Renal cortical epithelial cell (primary cell): ENCODE measurements at places on chromosomes 6 and 20.
A peak's percentile ranks its signal among the peaks of the same experiment; 100 is the strongest.

DNA sequence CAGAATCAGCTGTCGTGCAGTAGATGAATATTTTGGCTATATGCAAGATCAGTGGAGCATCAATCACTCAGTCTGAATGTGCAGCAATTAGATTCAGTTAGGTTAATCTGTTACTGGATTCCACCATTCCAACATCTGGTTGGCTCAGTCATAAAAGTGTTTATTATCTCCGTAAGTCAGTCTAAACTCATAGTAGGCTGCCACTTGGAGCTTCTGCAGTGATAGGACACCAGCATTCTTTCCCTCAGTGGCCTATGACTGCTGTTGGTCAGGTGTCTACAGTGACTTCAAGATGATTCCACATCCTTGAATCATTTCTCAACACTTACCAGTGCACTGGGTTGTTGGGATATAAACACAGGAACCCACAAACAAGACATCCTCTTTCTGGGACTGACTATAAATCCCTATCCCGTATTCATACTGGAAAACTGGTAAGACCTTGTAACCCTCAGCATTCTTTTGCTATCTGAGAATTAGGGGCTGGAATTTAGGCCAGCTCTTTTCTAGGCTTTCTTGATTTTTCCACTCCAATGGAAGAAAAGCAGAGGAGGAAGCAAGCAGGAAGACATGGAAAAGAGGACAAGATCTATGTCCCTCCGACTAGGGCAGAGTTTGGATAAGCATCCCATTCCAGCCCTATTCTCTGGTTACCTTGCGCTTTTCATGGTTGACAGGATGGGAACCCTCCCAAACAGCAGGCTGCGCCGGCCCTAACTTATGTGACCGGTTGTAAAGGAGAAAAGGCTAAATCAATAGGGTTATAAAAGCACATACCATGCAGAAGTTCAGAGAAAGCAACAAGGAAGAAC is 919.6 kb downstream of the KIF16B start:
- no peak for DNase-seq

GRCh38 chr6:52505726-52506409 is 71.0 kb downstream of the TRAM2 start:
- DNase-seq, result no peak

DNA sequence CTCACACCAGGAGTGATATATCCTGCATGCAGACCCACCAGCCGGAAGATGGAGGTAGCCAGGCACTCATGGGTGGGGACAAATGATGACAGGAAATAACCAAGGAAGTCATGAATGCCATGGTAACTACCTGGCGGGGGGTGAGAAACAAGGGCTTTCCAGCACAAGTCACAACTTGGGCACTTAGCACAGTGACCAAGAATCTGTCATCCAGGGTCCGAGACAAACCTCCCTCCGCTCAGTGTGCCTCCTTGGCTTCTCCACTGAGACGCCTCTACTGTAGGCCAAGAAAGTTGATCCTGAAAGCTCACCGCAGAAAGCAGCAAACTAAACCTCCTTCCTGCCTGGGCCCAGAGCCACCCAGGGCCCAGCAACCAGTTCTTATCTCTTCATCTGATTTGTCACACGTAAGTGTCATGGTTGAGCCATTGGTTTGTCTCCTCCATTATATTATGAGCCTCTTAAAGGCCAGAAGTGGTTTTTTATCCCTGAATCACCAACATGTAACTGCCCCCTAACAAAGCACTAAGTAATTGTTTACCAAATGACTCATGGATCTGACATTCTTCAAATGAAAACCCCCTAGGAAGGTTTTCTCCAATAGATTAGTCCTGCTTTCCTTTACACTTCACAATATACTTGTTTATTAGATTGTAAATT is 84.3 kb upstream of the TAB2 start:
- peak; percentile 99 for DNase-seq

DNA sequence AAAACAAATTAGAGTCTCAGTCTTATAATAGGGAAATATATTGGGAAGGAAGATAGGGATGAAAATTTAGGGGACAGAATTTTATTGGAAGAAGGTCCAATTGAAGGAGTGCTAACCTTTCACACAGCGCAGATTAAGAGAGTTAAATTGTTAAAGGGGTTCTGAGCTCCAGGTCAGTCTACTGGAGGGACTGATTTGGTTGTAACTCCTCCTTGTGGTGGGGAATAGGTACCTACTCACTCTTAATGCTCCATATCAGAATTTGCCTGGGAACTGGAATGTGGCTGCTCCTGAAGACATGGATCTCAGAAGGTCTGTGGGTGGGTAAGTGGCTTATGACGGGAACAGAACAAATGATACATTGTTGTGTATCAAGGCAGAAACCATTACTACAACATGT is 143.5 kb downstream of the FLRT3 start:
- DNase-seq, result no peak

DNA sequence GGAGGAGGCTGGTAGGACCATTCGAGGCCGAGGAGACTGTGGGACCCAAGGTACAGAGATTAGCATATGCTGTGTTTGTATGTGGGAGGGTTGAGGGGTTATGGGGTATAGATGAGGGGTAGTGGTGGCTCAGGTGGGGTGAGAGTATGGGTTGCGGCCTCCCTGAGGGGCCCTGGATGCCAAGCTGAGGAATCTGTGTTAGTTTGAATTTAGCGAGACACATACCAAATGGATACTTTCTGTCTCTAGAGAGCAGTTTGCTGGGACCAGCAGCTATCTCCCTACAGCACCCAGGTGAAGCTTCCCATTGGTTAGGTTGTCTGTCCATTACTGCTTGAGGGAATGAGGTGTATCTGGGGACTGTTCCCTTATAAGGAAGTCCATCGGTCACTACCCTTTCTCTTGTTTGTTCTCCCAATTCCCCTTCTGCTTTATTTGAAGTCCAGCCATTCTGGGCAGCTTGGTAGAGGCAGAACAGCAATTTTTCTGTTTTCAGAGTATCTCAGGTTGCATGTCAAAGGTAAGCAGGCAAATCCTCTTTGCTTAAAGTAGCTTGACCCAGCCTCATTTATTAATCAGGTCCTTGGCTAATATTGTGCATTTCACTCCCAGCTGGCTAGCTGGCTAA is 15.2 kb downstream of the CHMP4B start:
- DNase-seq, result peak; percentile 25

GRCh38 chr20:35226126-35226883 is at the start of gene MMP24:
Gene MMP24 (plus strand): TSS chr20:35226690. CDS start chr20:35226739, 49 bp downstream.
- no peak for DNase-seq

GRCh38 chr6:3287308-3287707 is 28.6 kb downstream of the PSMG4 start:
- DNase-seq, result no peak

DNA sequence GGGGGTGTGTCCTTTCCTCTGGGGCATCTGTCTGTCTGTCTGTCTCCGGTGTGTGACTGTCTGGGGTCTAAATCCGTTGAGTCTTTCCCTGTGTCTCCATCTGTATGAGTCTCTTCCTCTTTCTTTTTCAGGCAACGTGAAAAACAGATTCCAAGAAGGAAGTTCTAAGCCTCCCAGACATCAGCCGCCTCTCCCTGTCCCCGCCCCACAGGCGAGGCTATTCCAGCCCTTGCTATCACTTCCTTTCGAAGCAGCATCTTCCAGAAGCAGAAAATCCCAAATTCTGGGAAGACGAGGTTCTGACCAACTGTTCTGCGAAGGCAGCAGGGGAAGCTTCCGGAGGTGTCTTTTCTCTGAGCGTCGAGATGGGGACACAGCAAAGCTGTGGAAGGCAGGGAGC is 34.0 kb downstream of the PMEPA1 start:
- DNase-seq, result no peak

- no peak for DNase-seq
Measured at GRCh38 chr20:6954219-6954618, 186.7 kb downstream of the BMP2 start.
